ENCODE measurements at places on chromosomes 13 and 19. TPM values are rescaled to one million over a fixed set of nuclear protein-coding genes. Genes with fewer than 3 reads are reported as not detected.

GRCh38 chr13:95067303-95067702 is 233.9 kb downstream of the ABCC4 start:
- no peaks in the 10 kb centered on the region for H3K36me3 ChIP-seq
- H3K27me3 ChIP-seq: no peaks in the 10 kb centered on the region
- H3K4me1 ChIP-seq: no peaks in the 10 kb centered on the region
- no peak overlapping the region for H3K4me3 ChIP-seq
- no peak overlapping the region for H3K27ac ChIP-seq
- no peak for DNase-seq

The FPR2 gene
- not detected for total RNA-seq

- no peaks in the 10 kb centered on the region for H3K27me3 ChIP-seq
- no peaks in the 10 kb centered on the region for H3K4me1 ChIP-seq
- H3K4me3 ChIP-seq: no peak overlapping the region
- H3K27ac ChIP-seq: no peak overlapping the region
- DNase-seq: no peak
Measured at GRCh38 chr13:57418067-57418677, 213.4 kb upstream of the PCDH17 start.

DNA sequence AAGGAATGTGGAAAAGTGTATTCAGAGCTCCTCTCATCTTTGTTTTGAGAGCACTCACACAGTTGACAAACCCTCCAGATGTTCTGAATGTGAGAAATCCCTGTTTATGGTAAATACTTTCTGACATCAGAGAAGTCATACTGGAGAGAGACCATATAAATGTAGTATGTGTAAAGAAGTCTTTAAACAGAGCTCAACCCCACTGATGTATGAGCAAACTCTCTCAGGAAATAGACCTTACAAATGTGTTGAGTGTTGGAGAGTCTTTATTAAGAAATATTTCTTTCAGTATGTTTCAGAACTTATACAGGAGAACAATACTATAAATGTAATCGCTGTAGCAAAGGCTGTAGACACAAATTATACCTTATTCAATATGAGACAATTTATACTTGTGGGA is 15.7 kb upstream of the ZNF329 start:
- DNase-seq: no peak
- H3K4me1 ChIP-seq: no peaks in the 10 kb centered on the region
- H3K4me3 ChIP-seq: no peak overlapping the region

GRCh38 chr19:15640904-15641597 is 354 bp downstream of the CYP4F3 start:
- H3K4me1 ChIP-seq: no peaks in the 10 kb centered on the region
- H3K36me3 ChIP-seq: no peaks in the 10 kb centered on the region
- no peak for DNase-seq
- H3K4me3 ChIP-seq: no peak overlapping the region

The ZNF534 gene
- 0.15 TPM for total RNA-seq

- H3K27ac ChIP-seq: no peak overlapping the region
- H3K36me3 ChIP-seq: no peaks in the 10 kb centered on the region
- no peak for DNase-seq
- H3K4me3 ChIP-seq: no peak overlapping the region
- H3K4me1 ChIP-seq: no peaks in the 10 kb centered on the region
- no peaks in the 10 kb centered on the region for H3K27me3 ChIP-seq
Measured at GRCh38 chr13:98403076-98403475, 173.8 kb downstream of the STK24 start.

GRCh38 chr19:30552593-30552992 is 180.4 kb downstream of the ZNF536 start:
- no peaks in the 10 kb centered on the region for H3K36me3 ChIP-seq
- no peak overlapping the region for H3K27ac ChIP-seq
- no peak for DNase-seq

- no peak overlapping the region for H3K27ac ChIP-seq
- no peaks in the 10 kb centered on the region for H3K36me3 ChIP-seq
- H3K27me3 ChIP-seq: no peaks in the 10 kb centered on the region
- H3K4me1 ChIP-seq: no peaks in the 10 kb centered on the region
Measured at GRCh38 chr19:33767898-33768413, 28.7 kb upstream of the KCTD15 start.

The CALR3 gene
- total RNA-seq: not detected

The COL5A3 gene
- total RNA-seq: 3.5 TPM

- no peaks in the 10 kb centered on the region for H3K4me1 ChIP-seq
- no peak overlapping the region for H3K27ac ChIP-seq
- H3K27me3 ChIP-seq: no peaks in the 10 kb centered on the region
- no peak overlapping the region for H3K4me3 ChIP-seq
Measured at GRCh38 chr19:43681821-43682220, 11.9 kb upstream of the PLAUR start.

DNA sequence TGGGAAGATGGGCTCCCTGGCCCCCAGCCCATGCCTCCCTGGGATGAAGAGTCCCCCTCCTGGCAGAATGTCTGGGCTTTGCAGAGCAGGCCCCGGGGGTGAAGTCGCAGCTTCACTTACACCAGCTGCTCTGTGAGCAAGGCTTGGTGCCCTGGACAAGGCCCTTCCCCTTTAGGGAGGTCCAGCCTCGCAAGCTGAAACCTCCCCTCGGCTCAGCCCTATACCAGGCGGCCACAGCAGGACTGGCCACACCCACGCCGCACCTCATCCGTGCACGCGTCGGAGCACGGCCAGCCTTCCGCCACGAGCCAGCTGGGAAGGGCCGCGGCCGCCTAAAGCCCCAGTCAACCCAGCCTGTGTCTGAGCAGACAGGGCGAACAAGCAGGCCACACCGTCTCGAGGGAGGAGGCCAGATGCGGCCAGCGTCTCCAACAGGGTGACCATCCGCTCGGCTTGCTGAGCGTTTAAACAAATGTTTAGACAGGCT is 83.2 kb upstream of the MCF2L start:
- peaks cover 3% of the 10 kb centered on the region for H3K36me3 ChIP-seq
- no peak for DNase-seq
- no peak overlapping the region for H3K27ac ChIP-seq

GRCh38 chr13:24995225-24995804 is 100.6 kb upstream of the PABPC3 start:
- H3K4me3 ChIP-seq: no peak overlapping the region
- H3K4me1 ChIP-seq: no peaks in the 10 kb centered on the region
- no peak overlapping the region for H3K27ac ChIP-seq
- H3K27me3 ChIP-seq: no peaks in the 10 kb centered on the region
- peak; percentile 66 for DNase-seq
- H3K36me3 ChIP-seq: no peaks in the 10 kb centered on the region

DNA sequence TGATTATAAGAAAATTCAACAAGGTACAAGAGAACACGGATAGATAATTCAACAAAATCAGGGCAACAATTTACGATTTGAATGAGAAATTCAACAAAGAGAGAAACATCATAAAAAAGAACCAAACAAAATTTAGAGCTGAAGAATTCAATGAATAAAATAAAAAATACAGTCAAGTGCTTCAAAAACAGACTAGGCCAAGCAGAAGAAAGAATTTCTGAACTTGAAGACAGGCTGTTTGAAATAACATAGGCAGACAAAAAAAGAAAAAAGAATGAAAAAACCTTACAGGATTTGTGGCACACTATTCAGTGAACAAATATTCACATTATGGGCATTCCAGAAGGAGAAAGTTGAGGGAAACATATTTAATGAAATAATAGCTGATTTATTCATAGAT is 31.1 kb downstream of the ZNF283 start:
- no peaks in the 10 kb centered on the region for H3K27me3 ChIP-seq
- no peak for DNase-seq
- H3K4me3 ChIP-seq: no peak overlapping the region
- H3K4me1 ChIP-seq: no peaks in the 10 kb centered on the region
- no peak overlapping the region for H3K27ac ChIP-seq

The GRIN3B gene
- total RNA-seq: not detected

DNA sequence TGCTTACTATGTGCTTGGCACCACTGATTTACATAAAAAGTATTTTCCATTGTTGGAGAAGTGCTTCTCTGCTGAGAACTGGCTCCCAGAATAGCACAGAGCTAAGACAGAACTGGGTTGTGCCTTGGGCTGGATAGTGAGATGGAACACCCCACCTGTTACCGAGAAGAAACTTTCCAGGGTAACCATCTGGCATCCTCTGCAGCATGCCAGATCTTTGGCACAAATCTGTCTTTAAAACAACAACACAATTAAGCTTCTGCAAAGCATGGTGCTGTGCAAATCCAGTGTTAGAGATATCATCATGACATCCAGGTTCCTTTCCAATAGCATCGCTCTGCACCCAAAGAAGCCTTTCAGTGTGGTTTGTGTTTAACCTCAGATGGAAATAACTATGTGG is 202.5 kb upstream of the RFC3 start:
- H3K27me3 ChIP-seq: no peaks in the 10 kb centered on the region
- H3K36me3 ChIP-seq: no peaks in the 10 kb centered on the region
- H3K27ac ChIP-seq: no peak overlapping the region
- peaks cover 26% of the 10 kb centered on the region for H3K4me1 ChIP-seq

The USP12 gene
- 24.0 TPM for total RNA-seq

The CBARP gene
- not detected for total RNA-seq

The ATP4B gene
- total RNA-seq: not detected

DNA sequence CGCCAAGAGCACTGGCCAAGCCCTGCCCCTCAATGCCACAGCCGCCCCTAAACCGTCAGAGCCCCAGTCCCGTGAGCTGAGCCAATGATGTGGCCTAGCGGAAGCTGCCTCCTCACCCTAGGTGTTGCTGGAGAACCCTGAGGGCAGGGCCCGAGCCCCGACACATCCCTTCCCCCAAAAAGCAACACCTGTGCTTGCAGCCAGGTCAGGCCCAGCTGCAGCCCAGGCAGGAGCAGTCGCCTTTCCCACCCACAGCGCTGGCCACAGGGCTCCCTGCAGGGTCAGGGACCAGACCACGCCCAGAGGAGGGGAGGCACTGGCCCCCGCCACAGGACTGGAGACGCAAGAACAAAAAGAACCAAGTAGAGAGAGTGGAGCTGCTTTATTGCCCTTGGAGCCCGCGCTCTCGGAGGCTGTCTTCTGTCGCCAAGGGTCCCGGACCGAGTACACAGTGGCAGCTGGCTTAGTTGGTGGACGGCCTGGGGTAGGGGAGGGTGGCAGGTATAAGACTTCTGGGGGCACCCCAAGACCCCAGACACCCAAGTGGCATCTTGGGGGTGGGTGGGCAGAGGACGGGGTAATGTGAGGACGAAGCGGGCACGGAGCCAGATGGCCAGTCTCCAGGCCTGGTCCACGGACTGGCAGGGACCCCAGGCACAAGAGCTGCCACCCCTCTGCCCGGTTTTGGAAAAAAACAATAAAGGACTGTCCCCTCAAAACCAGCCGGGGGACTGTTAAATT is 3.3 kb downstream of the P2RY11 start:
- DNase-seq: no peak
- no peaks in the 10 kb centered on the region for H3K27me3 ChIP-seq
- H3K27ac ChIP-seq: no peak overlapping the region
- H3K4me3 ChIP-seq: no peak overlapping the region
- peaks cover 58% of the 10 kb centered on the region for H3K4me1 ChIP-seq

DNA sequence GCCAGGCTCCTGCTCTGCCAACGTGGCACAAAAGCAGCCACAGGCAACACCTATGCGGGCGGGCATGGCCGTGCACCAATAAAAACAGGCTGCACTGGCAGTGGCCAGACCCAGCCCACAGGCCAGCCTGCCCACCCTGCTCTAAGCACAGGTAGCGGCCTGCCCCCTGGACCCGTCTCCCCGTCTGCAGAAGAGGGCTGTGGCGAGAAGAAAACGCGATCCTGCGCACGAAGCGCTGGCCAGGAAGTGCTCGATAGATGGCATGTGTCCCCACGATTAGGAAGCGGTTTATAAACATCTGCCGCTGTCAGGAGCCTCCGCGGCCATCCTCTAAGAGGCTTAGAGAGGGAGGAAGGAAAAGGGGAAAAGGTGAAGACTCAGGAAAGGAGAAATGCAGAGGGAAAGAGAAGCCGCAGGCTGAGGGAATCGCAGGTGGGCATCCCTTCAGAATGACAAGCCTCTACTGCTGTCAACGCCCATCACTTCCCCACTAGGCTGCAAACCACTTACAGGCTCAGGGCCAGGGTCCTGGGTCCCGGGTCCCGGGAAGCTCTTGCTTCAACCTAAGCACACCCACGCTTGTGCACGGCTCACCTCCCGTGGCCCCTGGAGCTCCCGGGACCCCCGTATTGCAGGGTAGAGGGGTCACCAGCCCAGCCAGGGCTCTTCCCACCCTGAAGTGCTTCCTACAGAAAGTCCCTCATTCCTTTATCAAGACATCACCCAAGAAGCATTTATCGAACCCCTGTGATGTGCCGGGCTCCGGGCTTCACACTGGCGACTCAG is 10.5 kb downstream of the MLLT1 start:
- peaks cover 9% of the 10 kb centered on the region for H3K4me1 ChIP-seq
- DNase-seq: no peak
- H3K27ac ChIP-seq: no peak overlapping the region
- H3K4me3 ChIP-seq: no peak overlapping the region

DNA sequence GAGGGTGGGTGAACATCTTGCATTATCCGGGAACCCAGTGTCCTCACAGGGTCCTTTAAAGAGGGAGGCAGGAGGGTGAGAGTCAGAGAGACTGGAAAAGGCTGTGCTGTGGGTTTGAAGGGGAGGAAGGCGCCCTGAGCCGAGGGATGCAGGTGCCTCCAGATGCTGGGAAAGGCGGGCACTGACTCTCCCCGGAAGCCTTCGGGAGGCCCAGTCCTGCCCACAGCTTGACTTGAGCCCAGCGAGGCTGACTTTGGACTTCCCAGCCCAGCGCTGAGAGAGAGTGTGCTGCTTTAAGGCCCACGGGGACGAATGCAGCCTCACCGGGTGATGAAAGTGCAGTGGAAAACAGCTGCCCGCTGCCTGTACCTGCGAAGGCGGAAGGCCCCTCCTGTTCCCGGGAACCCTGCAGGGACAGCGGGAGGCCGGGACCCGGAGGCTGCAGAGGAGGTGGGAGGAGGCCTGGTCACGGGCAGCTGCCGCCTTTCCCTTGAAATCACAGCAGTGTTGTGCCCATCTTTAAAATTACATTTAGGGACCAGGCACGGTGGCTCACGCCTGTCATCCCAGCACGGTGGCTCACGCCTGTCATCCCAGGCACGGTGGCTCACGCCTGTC is 16.1 kb downstream of the REXO1 start:
- H3K27ac ChIP-seq: no peak overlapping the region
- peaks cover 12% of the 10 kb centered on the region for H3K4me1 ChIP-seq
- H3K36me3 ChIP-seq: peaks cover 5% of the 10 kb centered on the region
- DNase-seq: no peak

DNA sequence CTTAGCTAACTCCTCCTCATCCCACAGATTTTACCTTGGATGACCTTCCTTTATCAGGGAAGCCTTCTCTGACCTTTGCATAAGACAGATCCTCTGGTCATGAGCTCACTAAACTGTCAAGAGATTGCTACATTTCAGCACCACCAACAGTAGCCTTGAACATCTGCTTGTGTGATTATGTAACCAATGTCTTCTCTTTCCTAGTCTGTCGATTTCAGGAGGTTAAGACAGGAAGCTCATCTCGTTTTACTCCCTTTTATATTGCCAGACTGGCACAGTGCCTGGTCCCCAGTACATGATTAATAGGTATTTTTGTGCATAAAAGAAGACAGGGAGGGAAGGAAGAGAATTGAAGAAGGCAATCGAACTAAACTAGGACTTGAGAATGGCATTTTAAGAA is 1697.7 kb downstream of the EFNB2 start:
- no peak overlapping the region for H3K4me3 ChIP-seq
- H3K27ac ChIP-seq: no peak overlapping the region
- no peaks in the 10 kb centered on the region for H3K4me1 ChIP-seq
- no peak for DNase-seq
- no peaks in the 10 kb centered on the region for H3K36me3 ChIP-seq
